Body of pancreas (tissue), 4 donors: ENCODE measurements at places on chromosomes 12 and 14.
A peak's percentile ranks its signal among the peaks of the same experiment; 100 is the strongest.

- no peak for DNase-seq
Measured at GRCh38 chr14:33237115-33237740, 298.5 kb downstream of the NPAS3 start.

- DNase-seq = no peak
Measured at GRCh38 chr12:54021432-54022013, 6.7 kb upstream of the HOXC6 start.

GRCh38 chr14:45811155-45811554, 558.2 kb upstream of the MIS18BP1 start:
- no peak for DNase-seq

GRCh38 chr14:63725786-63726460, 1.9 kb downstream of the SGPP1 start:
- DNase-seq = no peak

DNA sequence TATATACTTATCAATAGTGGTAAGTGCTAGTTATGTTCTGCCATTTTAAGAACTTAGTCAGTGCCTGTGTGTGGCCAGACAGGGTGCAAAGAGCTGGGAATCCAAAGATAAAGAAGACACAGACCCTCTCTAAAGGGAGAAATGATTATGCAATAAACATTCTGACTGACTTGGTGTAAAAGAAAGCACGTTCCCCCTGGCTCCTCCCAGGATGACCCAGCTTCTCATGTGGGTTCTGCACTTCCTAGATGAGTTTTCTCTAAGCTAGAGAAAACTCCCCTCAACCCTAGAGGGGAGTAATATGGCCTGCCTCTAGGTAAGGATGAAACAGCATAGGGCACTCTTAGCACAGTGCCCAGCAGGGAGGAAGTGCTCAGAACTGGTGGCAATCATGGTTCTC, 231.2 kb downstream of the VRK1 start:
- no peak for DNase-seq

GRCh38 chr12:92070054-92070863, 75.4 kb downstream of the BTG1 start:
- peak; percentile 79 for DNase-seq

GRCh38 chr12:15222219-15222618, 1.0 kb upstream of the RERG start:
- DNase-seq = no peak

- peak; percentile 66 for DNase-seq
Measured at GRCh38 chr12:111458546-111459172, 52.9 kb downstream of the SH2B3 start.
